GM20000 (cell line): ENCODE measurements at places on chromosomes 2 and 18.

DNA sequence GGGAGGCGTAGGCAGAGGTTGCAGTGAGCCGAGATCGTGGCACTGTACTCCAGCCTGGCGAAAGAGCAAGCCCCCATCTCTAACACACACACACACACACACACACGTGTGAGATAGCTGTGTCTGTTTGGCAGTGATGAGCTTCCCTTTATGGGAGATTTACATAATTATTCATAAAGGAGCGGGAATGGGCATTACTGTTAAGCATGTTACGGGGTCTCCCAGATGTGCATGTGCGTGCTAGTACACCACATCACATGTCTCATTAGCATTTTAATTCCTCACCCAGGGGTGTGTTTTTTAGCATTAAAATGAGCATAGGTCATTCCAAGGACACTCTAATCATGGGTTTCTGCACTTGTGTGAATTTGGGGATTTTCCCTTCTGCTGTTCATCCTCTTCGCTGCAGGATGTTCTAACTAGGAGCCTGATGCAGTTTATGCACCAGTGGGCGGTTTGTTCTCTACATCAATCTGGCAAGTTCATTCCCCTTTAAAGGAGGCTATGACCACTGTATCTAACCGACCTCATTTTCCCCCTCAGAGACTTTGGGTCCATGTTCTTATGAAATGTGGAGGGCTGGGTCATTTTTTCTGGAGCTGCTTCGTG is 1.0 kb upstream of the FAM178B start:
- DNase-seq = no peak

DNA sequence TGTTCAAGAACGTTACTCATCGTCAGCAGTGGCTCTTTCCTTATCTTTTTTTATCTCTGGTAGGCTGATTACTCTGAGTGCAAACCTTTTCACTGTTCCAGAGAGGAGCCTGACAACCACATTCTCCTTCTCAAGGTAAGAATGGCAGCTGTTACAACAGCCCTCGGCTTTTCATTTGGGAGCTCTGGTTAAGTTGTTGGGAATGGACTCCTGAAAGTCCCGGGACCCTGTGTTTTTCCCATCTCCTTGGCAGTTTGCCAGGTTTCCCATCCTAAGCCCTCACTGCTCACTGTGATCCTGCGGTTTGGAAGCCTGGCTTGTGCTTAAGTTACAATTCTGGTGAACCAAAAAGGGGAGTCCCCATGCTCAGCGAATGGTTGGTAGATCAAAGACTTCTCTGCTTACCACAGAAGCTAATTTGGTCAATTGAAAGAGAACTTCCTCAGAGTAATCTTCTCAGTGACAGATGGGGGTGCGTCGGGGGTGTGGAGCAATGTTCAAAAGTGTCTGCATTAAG is 122.3 kb downstream of the LYPD6B start:
- DNase-seq = peak; percentile 71

DNA sequence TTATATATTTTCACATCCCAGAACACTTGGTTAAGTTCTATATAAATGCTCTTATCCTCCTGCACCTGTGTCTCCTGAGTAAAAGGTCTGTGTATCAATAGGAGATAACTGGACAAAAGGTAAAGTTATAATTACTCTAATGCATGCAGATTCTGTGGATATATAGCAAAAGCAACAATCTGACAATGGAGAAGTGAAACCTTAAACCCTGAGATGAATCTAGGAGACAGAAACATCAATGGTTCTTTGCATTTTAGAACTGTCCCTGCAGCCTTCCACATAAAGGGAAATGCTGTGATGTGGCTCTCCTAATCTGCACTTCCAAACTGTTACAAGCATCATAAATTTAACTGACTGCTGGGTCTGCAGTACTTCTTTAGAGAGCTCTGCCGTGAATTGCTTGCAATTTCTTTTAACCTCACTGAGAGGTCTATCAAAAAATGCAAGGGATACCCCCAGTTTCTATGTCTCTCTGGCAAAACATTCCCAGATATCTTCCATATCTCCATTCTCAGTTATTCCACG is 42.8 kb upstream of the FSIP2 start:
- DNase-seq = no peak

DNA sequence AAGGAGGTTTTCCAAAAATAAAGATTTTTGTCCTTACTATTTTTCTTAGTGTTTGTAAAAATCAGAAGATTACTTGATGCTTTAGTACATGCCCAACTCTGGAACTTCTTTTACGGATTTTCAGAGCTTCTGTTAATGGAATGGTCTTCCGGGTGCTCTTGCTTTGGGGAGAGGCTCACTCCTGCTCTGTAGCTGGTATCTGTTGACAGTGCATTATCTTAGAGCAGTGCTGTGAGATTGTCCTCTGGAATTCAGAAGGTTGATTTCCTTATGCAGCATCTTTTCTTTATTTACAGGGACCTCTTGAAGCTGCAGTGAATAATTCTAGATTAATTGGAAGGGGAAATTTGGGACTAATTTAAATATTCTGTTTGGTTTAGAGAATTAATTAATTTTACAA is 4.6 kb downstream of the MAPRE2 start:
- DNase-seq = no peak

DNA sequence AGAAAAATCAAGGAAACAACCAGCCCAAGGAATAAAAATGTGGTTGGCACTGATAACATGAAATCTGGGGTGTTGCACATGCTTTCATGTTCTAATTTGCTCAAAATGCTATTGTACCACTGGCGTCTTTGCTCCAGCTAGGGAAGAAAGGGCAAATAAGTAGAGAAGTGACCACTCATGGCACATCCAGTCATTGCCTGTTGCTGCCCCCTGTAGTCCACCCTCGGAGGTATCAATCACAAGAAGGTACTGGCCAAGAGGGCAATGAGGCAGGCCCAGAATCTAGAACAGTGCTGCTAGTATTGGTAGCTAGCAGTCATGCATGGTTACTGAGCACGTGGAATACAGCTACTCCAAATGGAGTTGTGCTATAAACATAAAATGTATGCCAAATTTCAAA is 213.4 kb downstream of the CDCA7 start:
- DNase-seq = no peak

GRCh38 chr2:133171393-133172004 is 396.8 kb downstream of the NCKAP5 start:
- peak; percentile 14 for DNase-seq

DNA sequence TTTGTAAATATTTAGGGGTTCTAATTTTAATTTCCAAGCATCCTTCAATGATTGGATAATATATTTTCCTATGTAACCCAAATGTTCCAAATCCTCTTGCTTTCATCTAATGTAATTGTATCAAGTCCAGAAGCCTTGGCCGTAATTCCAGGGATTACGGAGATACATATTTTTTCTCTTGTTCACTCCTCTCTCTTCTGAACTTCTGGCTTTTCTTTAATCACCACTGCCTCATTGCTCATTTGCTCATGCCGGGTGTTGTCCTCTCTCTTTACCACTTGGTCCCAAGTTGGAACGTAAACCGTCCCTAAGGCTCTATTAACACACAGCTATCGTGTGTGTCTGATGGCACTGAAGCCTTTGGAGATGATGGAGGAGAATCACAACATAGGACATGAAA is 188.7 kb upstream of the COL3A1 start:
- DNase-seq = no peak

DNA sequence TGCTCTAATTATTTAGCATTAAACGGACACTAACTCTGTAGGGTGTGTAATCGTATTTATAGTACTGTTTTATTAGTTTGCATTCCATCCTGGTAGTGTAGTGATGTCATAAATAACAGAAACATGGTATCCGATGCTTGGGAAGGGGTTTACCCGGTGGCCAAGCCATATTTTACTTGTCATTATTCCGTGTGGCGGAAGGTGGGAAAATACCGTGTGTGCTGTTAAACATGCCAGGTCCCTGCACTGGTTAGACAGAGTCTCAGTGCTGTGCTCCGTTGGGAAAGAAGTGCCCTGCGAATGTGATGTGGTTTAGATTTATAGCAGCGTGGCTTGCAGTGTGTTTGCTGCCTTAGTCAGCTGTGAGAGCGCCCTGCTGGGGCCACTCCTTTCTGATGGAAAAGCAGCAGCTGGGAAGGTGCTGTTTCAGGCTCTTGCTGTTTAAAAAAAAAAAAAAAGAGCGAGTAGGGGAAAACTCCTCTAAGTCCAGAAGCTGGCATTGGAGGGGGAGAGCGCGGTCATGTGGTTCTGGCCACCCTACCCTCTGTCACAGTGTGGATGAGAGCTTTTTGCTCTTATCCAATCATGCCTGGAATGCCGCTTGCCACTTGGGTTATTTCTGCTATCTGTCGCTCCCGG is 211.0 kb downstream of the NEDD4L start:
- no peak for DNase-seq

DNA sequence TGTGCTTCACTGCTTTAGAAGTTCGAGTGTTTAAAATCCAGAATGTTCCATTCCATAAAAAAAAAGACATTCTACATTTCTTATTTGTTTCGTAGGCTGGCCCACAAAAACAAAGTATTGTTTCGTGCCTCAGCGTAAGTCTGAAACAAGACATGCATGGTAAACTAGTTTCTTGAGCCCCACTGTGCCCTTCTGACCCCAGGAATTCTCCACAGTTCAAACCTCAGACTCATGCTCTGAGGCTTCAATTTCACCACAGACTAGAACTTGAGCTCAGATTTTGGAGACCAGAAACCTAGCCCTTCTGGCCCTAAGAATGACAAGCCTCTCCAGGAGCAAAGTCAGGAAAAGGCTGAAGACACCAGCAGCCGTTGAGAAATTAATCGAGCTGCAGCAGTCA is 151.5 kb downstream of the SLC8A1 start:
- DNase-seq = no peak

GRCh38 chr2:101597347-101597944 is 100.1 kb upstream of the MAP4K4 start:
- no peak for DNase-seq

DNA sequence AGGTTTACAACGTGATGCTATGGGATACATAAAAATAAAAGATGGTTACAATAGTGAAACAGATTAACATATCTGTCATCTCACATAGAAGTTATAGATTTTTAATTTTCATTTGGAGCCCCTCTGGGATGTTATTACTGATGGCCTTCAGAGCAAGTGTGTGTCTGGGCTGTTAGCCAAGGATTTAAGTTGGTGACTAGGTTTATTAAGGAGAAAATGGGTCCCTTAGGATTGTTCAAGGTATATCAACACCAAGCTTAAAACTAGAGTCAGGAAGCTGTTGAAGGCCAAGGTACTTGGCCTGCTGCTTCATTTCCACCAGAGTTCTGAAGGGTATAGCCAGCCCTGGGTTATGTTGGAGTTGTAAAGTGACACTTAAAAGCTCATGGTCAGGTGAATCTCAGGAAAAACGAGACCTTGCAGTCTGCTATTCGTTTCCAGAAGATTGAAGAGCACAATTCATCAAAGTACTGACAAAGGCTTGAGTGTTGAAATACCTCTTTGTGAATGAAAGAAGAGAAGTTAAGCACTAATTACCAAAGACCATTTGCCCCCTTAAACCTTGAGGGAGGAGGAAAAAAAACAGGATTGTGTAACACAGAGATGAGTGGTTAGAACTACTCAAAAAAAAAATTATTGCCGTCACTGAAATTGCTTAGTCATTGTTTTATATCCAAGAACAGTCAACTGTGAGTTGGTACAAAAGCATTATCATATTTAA is 48.4 kb downstream of the MAP2 start:
- DNase-seq = no peak

DNA sequence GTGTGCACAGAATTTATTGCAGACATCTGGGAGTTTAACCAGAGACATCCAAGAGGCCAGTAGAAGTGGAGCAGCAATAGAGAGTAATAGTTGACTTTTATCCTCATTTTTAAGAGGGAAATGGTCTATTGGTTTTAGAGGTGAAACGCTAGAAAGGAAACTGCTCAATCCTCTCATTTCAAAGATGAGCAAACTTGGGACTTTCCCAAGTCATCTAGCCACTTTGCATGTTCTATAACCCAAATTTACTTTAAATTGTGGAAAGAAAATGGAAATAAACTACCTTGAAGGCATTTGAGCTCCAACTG is 601.7 kb downstream of the ARHGAP15 start:
- DNase-seq = peak; percentile 22

GRCh38 chr2:215933151-215933550 is 80.2 kb downstream of the MREG start:
- no peak for DNase-seq
